SW480 (cell line): ENCODE measurements at places on chromosomes 16 and 17.
A peak's percentile ranks its signal among the peaks of the same experiment; 100 is the strongest.

- DNase-seq, result no peak
Observed at GRCh38 chr16:2084895-2085625, 37.3 kb downstream of the TSC2 start.

DNA sequence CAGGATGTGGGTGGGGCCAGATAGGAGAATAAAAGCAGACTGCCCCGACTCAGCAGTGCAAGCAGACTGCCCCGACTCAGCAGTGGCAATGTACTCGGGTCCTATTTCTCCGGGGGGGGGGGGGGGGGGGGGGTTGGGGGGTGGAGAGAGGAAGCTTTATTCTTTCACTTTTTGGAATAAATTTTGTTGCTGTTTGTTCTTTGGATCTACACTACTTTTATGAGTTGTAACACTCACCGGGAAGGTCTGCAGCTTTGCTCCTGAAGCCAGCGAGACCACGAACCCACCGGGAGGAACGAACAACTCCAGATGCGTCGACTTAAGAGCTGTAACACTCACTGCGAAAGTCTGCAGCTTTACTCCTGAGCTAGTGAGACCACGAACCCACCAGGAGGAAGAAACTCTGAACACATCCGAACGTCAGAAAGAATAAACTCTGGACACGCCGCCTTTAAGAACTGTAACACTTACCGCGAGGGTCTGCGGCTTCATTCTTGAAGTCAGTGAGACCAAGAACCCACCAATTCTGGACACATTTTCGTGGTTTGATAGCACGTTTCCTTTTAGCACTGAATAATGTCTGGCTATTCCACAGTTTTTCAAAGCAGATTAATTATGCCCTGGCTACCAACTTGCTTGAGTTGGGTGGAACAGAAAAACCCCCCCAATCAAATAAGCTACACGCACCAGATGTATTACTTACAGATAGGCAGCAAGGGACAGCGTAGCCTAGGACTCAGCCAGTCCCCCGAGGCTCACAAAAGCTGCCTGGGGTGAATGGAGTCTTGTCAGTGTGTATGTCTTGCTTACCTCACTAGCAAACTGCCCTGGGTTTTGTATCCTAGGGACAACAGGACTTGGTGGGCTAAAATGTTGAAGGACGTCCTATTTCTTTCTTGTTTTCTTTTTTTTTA, 11.9 kb downstream of the FZD2 start:
- no peak for DNase-seq

GRCh38 chr16:76787394-76787793, 403.6 kb upstream of the MON1B start:
- no peak for DNase-seq

- no peak for DNase-seq
Observed at GRCh38 chr16:80437707-80438106, 103.1 kb upstream of the DYNLRB2 start.

DNA sequence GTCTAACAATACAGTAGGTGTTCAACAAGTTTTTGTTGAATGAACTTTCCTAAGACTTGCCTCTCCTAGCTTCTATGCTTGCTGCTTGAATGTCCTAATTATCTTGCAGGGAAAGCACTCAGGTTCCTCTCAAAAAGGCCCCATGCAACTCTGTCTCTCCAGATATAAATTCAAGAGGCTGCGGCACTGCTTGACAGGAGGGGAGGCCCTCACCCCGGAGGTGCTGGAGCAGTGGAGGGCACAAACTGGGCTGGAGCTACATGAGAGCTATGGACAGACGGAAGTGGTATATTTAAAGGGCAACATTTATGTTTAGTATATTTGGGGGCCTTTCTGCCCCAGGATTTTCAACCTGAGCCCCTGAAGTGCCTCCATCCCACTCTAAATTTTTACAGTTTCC, 14.4 kb downstream of the THUMPD1 start:
- DNase-seq, result no peak

GRCh38 chr17:6456914-6457687, 12.8 kb downstream of the PIMREG start:
- DNase-seq, result peak; percentile 56

GRCh38 chr16:79136955-79137354, 463.6 kb downstream of the MAF start:
- DNase-seq, result no peak
